ENCODE measurements at places on chromosomes 2 and 18. TPM values are rescaled to one million over a fixed set of nuclear protein-coding genes. Genes with fewer than 3 reads are reported as not detected.

PDCD1 gene
- total RNA-seq: 0.06 TPM

DNA sequence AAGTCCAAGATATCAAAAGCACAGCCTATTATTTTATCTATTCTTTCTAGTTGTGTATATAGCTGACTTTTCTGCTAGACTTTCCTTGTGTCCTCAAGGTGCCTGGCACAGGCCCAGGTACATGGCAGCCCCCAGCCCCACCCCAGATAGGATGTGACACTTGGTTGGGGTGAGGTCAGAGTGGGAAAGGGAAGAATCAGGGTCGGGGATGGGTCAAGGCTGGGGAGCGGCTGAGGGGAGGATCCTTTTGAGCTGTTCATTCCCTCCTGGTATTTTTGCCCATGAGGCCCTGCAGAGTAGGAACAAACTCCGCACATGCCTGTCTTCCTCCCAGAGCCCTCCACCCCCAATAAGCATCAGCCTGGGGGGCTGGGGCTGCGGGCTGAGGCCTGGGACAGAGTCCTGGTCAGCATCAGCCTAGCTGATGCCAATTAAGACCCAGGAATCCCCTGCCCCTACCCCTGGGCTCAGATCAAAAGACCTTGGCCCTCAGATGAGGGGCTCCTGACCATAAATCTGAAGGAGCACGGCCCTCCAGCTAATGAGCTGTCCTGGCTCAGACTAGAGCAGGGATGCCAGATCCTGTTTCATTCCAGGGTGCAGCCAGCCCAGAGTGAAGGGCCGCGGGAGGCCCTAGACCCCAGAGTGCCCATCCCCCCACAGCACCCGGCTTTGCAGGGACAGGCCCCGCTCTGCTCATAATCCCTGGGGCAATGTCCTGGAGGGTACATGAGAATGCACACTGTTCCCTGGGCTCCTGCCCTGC is 85.3 kb downstream of the SDC1 start:
- no peak for DNase-seq

GRCh38 chr2:25215948-25216679 is 47.7 kb upstream of the POMC start:
- DNase-seq: peak; percentile 84

DNA sequence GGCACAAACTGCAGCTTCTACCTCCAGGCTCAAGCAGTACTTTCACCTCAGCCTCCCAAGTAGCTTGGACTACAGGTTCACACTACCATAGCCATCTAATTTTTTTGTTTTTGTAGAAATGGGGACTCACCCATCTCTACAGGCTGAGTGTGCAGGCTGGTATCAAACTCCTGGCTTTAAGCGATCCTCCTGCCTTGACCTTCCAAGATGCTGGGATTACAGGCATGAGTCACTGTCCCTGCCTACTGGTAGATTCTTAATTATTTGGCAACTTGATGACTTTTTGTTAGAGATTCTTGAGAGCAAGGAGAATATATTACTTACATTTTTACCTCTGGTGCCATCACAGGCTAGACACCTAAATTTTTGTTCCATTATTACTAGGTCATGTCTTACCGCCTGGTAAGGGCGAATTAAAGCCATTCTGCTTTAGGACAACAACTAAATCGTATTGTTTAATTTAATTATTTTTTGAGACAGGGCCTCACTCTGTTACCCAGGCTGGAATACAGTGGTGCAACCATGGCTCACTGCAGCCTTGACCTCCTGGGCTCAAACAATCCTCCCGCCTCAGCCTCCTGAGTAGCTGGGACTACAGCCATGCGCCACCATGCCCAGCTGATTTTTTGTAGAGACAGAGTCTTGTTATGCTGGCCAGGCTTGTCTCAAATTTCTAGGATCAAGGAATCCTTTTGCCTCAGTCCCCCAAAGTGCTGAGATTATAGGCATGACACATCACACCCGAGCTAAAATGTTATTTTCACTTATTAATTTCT is 15.7 kb downstream of the DYNC1I2 start:
- DNase-seq: no peak

- no peak for DNase-seq
Observed at GRCh38 chr2:109124982-109125592, 3.9 kb upstream of the SH3RF3 start.

Measured in spinal cord (tissue), 10 donors.